EH (cell line): ENCODE measurements at places on chromosomes 6 and 20.

DNA sequence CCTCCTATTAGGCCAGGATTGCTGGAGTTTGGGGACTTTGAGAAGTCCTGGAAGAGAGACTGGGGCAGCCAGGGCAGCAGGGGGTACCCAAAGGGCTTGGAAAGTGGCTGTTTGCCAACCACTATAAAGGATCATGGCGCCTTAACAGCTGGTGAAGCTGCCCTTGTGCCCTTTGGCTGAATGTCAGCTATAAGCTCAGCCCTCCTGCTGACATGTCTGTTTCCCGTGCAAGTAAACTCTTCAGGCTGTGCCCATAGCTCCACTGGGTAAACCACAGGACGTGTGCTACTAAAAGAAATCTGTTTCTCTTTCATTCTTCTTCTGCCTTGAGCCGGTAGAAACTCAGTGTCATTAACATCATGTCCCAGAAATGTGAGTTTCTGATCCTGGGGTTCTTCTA lies 97.3 kb downstream of the CAP2 start:
- peak; percentile 47 for DNase-seq

DNA sequence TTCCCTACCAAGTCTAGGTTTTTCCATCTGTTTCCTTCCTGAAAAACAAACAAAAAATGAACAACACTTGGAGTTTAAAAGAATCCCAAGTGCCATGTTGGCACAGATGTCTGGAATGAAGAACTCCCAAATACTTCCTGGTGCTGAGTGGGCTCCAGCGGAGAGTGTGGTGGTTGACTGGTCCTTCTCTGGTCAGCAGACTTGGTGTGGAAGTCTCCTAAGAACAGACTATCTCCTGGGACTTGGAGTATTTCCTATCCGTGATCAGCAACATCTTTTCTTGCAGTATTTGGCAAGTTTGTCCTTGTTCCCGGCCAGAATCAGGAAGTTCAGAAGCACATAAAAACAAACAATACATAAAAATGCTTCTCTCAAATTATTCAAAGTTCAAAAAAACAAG lies 154.1 kb downstream of the MTFR2 start:
- peak; percentile 56 for DNase-seq

DNA sequence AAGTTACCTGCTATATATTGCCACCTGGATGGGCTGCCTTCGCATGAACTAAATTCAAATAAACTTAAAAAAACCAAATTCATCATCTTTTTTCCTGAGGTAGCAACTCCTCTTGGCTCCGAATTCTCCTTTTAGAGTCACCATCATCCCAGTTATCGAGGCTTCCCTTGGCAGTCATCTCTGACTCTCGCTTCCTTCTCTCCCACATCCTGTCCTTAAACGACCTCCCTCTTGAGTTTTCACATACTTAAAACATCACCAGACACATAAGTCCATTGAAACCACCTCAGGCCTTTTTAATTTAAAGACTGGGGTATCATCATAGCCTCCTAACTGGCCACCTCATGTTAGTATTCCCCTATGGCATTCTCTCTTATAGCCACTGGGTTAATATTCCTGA lies 296.1 kb upstream of the FLRT3 start:
- peak; percentile 54 for DNase-seq

DNA sequence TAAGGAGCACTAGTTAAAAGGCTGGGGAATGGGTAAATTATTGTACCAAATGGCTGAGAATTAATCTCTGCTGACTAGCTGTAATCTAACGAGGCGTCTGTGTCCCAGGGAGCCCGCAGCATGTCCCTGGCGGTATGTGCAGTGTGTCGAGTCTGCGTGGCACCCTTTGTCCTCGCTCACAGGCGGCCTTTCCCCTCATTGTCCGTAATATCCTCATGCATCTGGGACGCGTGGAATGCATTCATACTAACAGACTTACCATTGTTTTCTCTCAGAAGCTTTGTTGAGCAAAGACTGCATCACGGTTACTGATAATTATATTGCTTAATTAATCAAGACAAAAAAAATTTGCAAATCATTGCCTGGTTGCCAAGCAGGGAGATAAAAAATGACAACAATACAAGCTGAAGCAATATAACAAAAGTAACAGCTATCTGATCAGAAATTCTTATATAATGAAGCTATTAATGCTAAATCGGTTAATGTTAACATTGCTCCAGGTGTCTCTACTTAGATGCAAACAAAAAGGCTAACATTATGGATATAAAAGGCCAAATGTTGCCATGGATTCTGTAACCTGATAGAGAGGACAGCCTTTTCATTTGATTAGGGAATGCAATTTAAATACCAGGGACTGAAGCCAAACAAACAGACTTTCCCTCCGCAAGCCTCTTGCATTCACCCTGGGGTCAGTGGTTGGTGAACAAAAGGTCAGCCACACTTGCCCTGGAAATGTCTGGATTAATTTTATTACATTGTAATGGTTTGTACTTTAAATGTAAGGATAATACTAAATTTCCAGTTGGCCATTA lies 124.8 kb downstream of the INSM1 start:
- DNase-seq: no peak

DNA sequence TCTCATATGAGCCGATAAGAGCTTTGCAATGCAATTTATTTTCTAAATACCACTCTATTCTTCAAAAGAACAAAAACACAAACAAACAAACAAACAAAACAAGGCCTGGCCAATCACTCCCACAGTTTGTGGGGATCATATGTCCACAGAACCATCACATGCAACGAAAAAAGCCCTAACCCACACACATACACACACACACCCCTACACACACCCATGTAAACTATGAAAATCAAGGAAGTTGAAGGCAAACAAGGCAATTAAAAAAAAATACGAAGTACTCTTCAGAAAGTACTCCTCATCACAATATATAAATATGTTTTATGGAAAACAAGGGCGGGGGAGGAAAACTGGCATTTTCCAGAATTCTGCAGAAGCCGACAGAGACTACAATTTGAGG lies 66.2 kb upstream of the PTGIS start:
- DNase-seq: no peak

DNA sequence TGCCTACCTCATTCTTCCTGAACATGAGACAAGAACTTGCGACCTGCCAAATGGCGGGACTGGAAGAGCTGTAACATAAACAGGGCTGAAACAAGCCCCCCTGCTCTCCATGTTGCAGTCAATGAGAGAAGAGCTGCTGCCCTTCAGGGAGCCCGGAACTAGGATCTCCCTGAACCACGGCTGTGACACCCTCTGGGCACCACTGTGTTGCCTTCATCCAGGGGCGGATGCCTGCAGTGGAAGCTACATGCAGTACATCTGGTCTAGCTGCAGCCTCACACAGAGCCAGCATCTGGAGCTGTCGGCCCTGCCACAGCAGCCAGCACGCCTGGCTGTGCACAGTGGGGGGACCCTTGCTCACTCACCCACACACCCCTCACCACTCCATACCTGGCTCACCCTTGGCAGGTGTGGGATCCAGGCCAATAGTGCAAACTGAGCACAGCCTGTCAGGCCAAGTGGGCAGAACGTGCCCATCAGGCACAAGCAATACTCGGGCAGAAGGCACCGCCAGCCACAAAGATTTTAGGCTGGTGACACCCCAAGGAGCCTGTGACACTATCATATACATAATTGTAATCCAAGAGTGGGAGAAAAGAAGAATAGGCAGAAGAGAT lies 451.3 kb downstream of the HTR1B start:
- DNase-seq: no peak

- DNase-seq: peak; percentile 82
Measured at GRCh38 chr20:8073024-8073832, 53.7 kb upstream of the TMX4 start.

DNA sequence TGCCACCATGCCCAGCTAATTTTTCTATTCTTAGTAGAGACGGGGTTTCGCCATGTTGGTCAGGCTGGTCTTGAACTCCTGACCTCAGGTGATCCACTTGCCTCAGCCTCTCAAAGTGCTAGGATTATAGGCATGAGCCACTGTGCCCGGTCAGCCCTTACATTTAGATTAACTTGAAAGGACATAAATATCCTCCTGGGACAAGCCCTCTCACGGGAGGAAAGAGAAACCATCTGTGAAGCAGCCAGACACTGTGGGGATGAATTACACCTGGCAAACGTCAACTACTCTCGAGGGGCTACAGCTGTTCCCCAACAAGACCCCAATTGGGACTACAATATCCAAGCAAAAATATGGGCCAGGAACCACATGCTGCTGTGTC lies 32.7 kb upstream of the SAMHD1 start:
- no peak for DNase-seq
